Midbrain (tissue), 1 donor: ENCODE measurements at places on chromosomes 3 and 15.

GRCh38 chr3:105806359-105806758 lies 62.5 kb downstream of the CBLB start:
- no peak for DNase-seq

DNA sequence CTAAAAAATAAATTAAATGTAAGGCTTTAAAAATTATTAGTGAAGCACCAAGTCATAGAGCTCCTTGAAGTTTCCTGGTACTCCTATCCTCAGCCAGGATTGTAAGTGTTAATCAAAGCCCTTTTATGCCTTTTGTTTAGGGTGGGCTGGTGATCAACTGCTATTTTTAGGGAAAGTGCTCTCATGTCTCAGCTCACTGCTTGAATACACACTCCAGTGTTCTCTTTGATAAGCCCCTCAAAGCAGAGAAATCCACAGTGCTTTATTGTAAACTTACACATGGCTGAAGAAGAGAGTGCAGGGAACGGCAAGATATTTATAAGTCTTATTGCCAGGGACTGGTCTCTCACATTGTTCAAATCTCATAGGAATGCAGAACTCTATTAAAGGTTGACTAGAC lies 156.4 kb upstream of the AZI2 start:
- DNase-seq: no peak

DNA sequence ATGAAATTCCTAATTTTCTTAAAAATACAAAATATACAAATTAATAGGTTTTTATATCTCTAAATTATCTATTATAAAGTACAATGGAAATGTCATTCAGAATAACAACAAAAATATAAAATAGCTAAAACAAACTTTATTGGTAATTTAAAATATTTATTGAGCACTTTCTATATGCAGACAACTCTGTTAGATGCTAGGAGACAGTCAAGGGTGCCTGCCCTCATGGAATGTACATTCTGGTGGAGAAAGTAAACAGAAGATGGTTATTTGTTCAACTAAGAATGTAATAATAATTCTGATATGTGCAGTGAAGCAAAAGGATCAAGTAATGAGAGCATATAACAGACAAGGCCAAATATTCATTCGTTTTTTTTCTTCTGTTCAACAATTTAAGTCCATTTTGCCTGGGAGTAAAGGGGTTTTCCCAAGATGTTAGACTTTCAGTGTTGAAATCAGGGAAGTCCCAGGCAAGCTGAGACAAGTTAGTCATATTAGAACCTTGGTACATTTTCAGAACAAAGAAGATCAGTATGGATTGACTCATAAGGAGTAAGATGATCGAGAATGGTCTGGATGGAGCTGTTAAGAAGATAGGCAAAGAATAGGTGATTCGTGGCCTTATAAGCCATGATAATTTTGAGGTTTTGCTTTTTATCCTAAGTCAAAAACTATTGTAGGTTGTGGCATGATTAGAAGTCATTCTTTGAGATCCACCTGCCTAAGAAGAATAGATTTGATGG lies 150.2 kb upstream of the MLF1 start:
- DNase-seq: no peak

DNA sequence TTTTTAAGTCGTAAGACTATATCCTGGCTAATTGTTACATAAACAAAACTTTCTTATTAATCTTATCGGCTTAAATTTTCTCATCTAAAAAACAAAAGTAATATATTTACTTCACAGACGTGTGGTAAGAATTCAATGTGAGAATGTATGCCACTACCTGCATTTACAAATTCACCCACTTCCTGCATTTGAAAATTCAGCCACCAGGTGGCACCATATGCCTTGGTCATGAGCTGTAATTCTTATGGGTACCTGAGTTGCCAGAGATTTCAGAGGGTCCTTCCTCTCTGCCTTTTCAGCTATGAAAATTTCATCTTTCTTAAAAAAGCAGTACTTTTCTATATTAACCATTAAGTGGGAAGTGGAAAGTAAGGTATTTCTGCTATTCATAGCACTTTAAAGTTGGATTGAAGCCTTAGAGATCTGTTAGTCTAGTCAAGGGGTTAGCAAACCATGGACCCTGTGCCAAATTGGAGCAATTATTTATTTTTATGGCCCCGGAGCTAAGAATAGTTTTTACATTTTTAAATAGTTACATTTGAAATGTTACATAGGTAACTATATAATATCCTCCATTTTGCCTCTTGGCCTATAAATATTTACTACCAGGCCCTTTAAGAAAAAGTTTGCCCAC lies 127.8 kb downstream of the HCN4 start:
- peak; percentile 69 for DNase-seq

GRCh38 chr3:112230033-112230432 lies 64.0 kb downstream of the SLC9C1 start:
- no peak for DNase-seq

GRCh38 chr3:69137412-69137811 lies 15.0 kb upstream of the LMOD3 start:
- no peak for DNase-seq

- DNase-seq: no peak
These were observed 75.1 kb downstream of the TNIK start for GRCh38 chr3:171385086-171385485.

- DNase-seq: no peak
These were observed 50.9 kb downstream of the IQCH start for GRCh38 chr15:67305506-67305905.

- no peak for DNase-seq
These were observed 64.3 kb downstream of the LEO1 start for GRCh38 chr15:51907136-51907862.

GRCh38 chr15:50128266-50128665 lies 9.2 kb upstream of the ATP8B4 start:
- DNase-seq: peak; percentile 28

GRCh38 chr3:148079370-148079769 lies 618.3 kb upstream of the AGTR1 start:
- peak; percentile 75 for DNase-seq

DNA sequence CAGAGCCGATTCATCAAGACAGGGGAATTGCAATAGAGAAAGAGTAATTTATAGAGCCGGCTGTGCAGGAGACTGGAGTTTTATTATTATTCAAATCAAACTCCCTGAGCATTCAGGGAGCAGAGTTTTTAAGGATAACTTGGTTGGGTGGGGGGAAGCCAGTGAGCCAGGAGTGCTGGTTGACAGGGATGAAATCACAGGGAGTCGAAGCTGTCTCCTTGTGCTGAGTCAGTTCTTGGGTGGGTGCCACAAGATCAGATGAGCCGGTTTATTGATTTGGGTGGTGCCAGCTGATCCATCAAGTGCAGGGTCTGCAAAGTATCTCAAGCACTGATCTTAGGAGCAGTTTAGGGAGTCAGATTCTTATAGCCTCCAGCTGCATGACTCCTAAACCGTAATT lies 95.4 kb upstream of the CCDC80 start:
- DNase-seq: no peak

DNA sequence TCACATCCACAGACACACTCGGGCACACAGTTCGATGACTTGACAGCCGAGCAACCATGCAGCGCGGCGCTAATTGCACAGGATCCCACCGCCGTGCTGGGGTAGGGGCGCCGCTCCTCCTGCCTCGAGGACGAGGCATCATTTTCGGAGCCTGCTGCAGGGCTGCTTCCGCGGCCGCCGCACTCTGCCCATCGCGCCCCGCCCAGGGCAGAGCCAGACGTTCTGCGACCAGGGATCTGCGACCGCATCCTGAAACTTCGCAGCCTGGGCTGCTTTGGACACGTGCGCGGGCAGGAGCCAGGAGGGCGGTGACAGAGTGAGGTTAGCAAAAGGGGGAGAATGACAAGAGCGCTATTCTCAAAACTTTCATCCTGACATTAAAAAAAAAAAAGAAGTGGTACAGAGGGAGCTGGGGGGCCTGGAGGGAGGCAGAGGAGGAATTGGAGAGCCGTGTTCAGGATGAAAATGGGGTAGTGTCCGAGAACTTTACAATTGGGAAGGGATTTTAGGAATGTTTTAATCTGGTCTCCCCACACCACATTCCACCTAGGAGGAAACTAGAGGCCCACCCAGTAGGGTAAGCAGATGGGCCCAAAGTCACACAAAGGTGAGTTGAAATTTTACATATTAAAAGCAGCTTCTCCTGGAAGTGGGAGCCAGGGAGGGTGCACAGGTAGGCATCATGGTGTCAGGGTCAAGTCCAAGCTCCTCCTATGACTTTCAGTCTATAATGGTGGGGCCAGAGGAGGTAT lies 15.9 kb downstream of the IGDCC3 start:
- no peak for DNase-seq

DNA sequence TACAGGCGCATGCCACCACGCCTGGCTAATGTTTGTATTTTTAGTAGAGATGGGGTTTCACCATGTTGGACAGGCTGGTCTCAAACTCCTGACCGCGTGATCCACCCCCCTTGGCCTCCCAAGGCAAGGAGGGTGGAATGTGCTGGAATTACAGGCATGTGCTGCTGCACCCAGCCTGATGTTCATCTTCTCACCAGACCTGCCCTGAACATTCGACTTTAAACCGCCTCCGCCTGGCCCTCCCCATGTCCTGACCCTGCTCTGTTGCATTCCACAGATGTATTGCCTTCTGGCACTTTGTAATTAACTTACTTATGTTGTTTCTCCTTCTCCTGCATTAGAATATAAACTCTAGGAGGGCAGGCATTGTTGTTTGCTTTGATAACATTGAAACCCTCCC lies 102.1 kb downstream of the LINGO1 start:
- DNase-seq: no peak

DNA sequence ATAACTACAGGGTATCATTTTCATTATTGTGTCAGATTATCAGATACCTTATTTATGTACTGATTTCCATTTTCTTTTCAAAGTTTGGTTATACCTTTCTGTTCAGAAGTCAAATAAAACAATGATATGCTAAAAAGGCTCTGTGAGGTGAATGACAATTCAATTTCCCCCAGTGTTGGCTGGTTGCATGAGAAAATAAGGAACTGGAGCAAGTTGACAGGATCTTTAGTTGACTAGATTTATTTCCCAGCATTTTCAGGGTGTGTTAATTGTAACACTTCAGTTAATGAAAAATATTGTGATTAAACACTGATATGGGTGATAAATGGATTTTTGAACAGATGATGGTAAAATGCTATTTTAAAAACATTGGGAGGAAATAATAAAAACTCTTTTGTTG lies 122.8 kb upstream of the FAM3D start:
- no peak for DNase-seq
